Iris pigment epithelial cell (primary cell): ENCODE measurements at places on chromosomes 12 and 14.

DNA sequence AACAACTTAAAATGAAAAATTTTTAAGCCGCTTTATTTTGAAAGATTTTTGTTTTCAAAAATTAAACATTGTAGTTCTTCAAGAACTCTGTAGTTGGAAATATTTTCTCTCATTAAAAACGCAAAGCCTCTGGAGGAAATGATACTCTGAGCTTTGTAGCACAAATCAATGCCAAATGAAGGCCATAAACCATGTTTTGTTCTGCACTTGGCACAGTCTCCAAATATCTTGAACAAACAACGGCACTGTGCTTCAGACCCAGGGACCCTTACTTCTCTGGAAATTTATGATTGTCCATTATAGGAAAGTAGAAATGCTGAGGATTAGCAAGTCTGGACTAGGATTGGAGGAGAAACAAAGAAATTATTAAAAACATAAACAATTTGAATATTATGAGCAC lies 160.8 kb upstream of the BMP4 start:
- DNase-seq, result no peak

- DNase-seq, result no peak
Measured at GRCh38 chr12:54660320-54660962, 12.3 kb upstream of the DCD start.

DNA sequence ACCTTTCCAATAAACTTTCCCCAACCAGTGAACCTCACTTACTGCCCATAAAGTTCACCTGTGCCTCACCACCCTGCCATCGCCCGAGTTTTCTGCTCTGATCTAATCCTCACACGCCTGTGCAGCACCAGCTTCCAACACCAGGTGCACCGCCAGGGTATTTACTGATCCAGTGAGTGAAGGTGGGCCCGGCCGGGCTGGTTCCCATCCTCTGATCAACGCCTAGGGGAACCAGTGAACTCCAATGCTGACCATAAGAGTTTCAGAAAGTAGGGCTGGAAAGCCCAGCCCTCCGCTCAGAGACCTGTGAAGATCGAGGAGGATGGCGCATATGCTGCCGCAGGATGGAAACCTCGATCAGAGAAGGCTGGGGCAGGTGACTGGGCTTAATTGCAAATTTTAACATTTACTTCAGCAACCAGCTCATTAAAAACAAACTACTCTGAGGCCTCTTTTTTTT lies 685 bp upstream of the MYL6B start:
- DNase-seq, result no peak

DNA sequence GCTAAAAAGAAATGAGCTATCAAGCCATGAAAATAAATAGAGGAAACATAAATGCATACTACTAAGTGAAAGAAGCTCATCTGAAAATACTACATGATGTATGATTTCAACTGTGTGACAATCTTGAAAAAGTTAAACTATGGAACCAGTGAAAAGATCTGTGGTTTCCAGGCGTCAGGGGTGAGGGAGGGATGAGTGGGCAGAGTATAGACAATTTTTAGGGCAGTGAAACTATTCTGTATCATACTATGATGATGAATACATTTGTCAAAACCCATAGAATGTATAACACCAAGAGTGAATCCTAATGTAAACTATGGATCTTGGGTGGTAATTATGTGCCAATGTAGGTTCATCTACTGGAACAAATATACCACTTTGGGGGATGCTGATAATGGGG lies 21.3 kb downstream of the SPX start:
- no peak for DNase-seq

DNA sequence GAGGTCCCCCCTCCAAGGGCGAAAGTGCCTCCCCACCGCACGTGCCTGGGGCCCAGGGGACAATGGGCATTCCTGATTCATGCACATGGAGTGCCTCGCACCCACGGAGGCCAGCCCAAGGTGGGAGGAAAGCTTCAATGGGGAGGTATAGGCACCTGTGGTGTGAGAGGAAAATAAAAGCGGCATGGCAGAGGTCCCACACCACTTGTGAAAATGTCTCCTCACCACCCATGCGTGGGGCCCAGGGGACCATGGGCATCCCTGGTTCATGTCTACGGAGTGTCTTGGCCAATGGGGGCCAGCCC lies 384.7 kb downstream of the ALG10 start:
- DNase-seq, result no peak

DNA sequence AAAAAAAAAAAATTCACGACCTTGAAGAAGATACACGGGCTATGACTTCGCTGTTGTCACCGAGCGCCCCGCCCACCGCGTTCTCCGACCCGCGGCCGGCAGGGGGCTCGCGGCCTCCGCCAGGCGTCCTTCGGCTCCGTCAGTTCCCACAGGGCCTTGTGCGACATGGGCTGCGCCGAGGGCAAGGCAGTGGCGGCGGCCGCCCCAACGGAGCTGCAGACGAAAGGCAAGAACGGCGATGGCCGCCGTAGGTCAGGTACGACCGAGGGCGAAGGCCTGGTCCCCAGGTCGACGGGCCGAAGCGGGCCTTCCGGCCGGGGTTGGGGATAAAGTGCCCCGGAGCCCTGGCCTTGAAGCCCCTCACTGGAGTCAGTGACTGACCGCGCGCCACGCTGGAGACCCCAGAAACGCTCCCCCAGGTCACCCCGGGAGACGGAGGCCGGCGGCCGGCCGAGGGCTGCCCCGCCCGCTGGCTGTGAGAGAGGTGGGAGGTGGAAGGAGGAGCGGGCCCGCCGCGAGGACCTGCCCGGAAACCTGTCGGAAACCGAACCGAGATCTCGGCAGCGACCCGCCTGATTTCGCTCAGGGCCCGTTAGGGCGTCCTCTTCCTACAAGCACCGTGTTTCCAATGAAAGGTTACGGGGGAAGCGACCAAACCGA lies at the start of gene TXNRD1:
TXNRD1 (plus strand) TSS at position 142 of the 660 bp plus-strand sequence; CDS start at position 166, 24 bp downstream.
- DNase-seq, result peak; percentile 85

DNA sequence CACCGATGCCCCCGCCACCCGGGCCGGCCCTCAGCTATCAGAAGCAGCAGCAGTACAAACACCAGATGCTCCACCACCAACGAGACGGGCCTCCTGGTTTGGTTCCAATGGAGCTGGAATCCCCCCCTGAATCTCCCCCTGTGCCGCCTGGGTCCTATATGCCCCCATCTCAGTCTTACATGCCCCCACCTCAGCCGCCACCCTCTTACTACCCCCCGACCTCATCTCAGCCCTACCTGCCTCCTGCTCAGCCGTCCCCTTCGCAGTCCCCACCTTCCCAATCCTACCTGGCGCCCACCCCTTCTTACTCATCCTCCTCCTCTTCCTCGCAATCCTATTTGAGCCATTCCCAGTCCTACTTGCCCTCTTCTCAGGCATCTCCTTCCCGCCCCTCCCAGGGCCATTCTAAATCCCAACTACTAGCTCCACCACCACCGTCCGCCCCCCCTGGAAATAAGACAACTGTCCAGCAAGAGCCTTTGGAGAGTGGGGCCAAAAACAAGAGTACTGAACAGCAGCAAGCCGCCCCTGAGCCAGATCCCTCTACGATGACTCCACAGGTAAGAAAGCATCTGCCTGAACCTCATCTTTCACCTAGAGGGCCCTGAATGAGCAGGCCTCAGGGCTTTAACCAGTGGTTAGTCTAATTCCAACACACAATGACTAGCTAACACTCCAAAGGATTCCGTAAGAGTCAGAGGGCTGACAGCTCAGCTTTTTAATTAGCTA lies 851 bp downstream of the YLPM1 start:
- peak; percentile 29 for DNase-seq

GRCh38 chr12:66978802-66979201 lies 290.4 kb upstream of the CAND1 start:
- DNase-seq, result no peak

DNA sequence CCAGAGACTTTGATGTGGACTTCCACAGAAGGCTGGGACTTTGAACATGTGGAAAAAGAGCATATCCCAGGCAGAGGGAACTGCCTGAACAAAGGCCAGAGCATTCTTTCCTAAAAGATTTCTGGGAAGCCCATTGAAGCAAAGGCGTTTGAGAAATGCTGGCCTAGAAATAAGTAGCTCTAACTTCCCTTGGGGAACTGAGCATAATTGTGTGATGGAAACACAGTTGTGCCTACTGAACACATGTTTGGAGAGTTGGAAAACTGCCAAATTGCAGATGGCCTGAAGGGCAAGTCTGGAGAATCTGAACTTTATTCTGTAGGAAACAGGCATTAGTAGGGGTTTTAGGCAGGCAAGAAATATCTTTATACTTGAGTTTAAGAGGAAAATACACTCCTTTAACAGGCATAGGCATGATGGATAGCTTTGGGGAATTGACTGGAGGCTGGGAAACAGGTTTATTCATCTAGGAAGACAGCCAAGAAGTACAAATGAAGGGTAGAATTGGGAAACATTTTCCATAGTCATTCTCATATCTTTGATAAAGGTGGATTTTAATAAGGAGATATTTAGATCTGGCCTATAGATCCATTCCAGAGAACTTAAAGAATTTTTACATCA lies 134.1 kb downstream of the TPH2 start:
- DNase-seq, result no peak

GRCh38 chr12:1634149-1634548 lies 5.1 kb downstream of the WNT5B start:
- no peak for DNase-seq

GRCh38 chr14:93035917-93036651 lies 79.6 kb downstream of the ITPK1 start:
- DNase-seq, result peak; percentile 28

DNA sequence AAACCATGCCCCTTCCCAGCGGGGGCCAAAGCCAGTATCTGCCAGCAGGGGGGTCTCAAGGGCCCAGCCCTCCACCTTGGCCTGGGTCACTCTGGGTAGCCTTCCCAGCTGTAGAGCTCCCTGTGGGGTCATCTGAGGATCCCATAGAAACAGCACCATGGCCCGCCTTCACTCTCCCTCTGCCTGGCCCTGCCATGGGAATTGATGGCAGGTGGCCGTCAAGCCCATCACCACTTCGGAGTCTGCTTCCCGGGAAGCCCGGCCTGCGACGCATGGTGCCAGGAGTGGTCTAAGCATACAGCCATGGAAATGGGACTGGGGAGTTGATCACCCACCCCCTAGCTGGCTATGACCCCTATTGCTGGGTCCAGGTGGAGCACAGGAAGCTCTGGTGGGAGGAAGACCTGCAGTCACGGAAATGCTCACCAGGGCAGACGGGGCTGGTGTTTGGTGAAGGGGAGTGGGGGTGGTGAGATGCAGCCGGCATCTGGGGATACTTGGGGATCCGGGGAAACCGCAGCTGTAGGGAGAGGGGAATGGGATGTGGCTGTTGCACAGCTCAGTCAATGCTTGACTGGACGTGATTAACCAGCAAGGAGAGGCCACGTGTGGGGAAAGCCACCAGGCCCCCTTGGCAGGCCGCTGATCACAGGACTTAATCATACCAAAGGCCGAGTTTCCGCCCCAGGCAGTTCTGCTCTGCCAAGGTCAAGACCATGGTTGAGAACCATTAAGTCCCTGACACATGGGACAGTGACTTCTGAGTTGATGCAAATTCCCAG lies 52.2 kb upstream of the DIO3 start:
- DNase-seq, result no peak

GRCh38 chr14:101127224-101127623 lies 223.7 kb upstream of the RTL1 start:
- no peak for DNase-seq

DNA sequence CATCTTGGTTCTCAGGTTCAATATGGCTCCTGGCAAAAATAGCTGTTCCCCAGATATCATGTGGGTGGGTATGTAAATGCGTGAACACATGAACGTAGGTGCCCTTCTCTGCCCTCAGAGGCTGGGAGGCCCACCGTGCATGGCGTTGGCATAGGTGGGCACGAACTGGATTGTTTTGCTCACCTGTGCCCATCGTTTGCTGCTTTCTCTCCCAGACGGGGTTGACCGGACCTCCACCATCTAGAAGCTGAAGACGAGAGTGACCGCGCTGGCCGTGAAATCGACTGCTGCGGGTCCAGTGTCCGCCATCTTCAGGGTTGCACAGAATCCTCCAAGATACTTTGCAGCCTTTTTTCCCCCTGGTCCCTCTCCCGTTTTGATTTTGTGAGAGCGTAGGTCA lies 113.9 kb downstream of the GCH1 start:
- DNase-seq, result no peak

GRCh38 chr12:120376416-120376815 lies 7.5 kb upstream of the MSI1 start:
- peak; percentile 28 for DNase-seq

DNA sequence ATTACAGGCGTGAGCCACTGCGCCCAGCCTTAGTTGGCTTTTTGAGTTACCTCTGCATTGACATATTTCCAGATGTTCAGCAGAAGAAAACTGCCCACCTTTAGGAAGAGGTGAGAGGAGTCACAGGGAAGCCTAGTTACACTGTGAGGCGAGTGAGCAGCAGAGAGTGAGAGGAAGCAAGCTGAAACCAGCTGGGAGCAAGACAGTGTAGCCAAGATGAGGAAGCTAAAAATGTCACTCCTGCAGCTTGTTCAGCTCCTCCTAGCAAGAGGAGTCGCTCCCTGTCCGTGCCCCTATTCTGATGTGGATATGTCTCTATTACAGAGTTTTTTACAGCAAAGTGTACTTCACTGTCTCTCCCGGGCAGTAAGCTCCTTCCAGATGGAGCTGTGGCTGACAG lies 127.6 kb downstream of the GXYLT1 start:
- no peak for DNase-seq

- DNase-seq, result no peak
Measured at GRCh38 chr12:127327986-127328385, 939.0 kb upstream of the TMEM132C start.

- peak; percentile 84 for DNase-seq
Measured at GRCh38 chr14:60656686-60657455, 7.6 kb upstream of the SIX1 start.

- no peak for DNase-seq
Measured at GRCh38 chr12:50404307-50404706, 3.6 kb downstream of the LARP4 start.

- no peak for DNase-seq
Measured at GRCh38 chr12:94265966-94266745, 117.8 kb downstream of the PLXNC1 start.

DNA sequence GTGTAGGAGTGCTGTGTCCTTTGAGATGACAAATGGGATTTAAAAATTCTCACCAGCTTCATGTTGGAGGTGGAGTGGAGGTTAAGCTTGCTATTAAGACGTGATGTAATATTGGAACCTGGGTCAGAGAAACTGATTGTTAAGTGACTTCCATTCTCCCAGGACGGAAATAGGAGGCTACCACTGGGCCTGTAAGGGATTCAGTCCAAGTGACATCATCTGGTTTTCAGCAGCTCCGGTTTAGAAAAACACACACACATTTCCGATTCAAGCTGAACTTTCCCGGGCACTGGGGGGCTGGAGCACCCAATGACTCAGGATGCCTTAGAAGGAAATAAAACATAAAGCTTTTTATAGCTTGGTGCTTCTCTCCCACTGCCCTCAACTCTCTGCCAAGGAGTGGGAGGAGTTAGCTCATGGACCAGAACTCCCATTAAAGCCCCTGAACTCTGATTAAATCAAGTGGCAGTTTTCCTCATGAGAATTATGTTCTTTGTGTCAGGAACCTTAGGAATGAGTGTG lies 12.4 kb downstream of the CALM1 start:
- peak; percentile 98 for DNase-seq
